Lower lobe of right lung (tissue), 2 donors: ENCODE measurements at places on chromosomes 2 and 18. TPM values are rescaled to one million over a fixed set of nuclear protein-coding genes. Genes with fewer than 3 reads are reported as not detected.

TXNDC2 gene
- 0.12 TPM for total RNA-seq

LCT gene
- not detected for total RNA-seq

C2orf78 gene
- not detected for total RNA-seq

UGT1A3 gene
- total RNA-seq = not detected

CROCC2 gene
- 3.4 TPM for total RNA-seq

ACTG2 gene
- 22.2 TPM for total RNA-seq

ABHD3 gene
- 32.0 TPM for total RNA-seq

CRYGA gene
- total RNA-seq = not detected

PROC gene
- not detected for total RNA-seq

CBLN2 gene
- total RNA-seq = not detected

NR4A2 gene
- 4.0 TPM for total RNA-seq

DNAJC27 gene
- 5.0 TPM for total RNA-seq

IL18RAP gene
- total RNA-seq = 6.8 TPM

NETO1 gene
- total RNA-seq = not detected

IL36G gene
- total RNA-seq = not detected

COL6A3 gene
- total RNA-seq = 114 TPM

ATP5MC3 gene
- 133 TPM for total RNA-seq

- DNase-seq = peak; percentile 54
- H3K4me1 ChIP-seq = peaks cover 53% of the 10 kb centered on the region
- no peak overlapping the region for H3K4me3 ChIP-seq
- H3K36me3 ChIP-seq = peaks cover 100% of the 10 kb centered on the region
- peak overlapping the region; percentile 56 for H3K27ac ChIP-seq
Observed at GRCh38 chr2:217816396-217816869, 186.4 kb downstream of the TNS1 start.

GRCh38 chr18:22088996-22089640 lies 80.3 kb upstream of the GATA6 start:
- no peaks in the 10 kb centered on the region for H3K36me3 ChIP-seq
- no peak overlapping the region for H3K27ac ChIP-seq
- no peak overlapping the region for H3K4me3 ChIP-seq
- H3K27me3 ChIP-seq = no peaks in the 10 kb centered on the region

GRCh38 chr18:48922801-48923730 lies 27.7 kb downstream of the SMAD7 start:
- H3K4me1 ChIP-seq = peaks cover 96% of the 10 kb centered on the region
- peak; percentile 77 for DNase-seq
- H3K27ac ChIP-seq = peak overlapping the region; percentile 83

GRCh38 chr2:52107124-52107523 lies 1075.2 kb upstream of the NRXN1 start:
- H3K4me1 ChIP-seq = no peaks in the 10 kb centered on the region
- H3K4me3 ChIP-seq = no peak overlapping the region

DNA sequence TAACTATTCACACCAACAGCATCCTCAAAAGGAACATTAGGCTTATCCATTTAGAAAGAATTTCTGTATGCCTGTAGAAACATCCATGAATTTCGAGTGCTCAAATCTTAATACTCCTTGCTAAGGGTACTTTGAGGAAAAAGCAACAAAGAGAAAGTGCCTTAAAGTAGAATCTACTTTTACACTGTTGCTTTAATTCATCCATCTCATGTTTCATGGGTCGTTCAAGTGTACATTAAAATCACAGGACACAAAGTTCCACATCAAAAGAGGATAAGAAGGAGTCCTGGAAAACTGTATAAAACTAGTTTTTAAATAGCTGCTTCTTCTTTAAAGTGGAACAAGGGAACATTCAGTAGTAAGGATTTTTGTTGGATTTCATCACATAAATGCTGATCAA lies 54.5 kb downstream of the LRP1B start:
- H3K4me1 ChIP-seq = no peaks in the 10 kb centered on the region

DNA sequence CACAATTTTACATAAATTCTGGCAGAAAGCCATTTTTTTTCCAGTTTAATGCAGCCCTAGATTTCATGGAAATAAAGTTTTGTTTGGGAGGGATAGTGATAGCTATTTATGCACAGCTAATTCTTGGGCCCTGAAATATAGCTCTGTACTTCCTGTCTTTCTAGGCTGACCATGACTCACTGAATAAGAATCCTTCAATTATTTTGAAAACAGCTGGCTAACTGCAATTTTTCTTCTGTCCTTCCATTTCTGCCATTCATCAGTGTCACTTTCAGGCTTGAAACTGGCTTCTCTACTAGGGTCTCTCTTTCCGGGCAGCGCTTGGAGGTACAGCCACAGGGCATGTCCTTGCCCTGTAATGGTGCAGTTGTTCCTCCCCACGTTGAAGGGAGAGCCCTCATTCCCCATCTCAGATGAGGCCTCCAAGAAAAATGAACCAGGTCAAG lies 97.1 kb upstream of the TMEM178A start:
- no peak overlapping the region for H3K27ac ChIP-seq
- H3K36me3 ChIP-seq = no peaks in the 10 kb centered on the region
- no peak overlapping the region for H3K4me3 ChIP-seq

GRCh38 chr2:46576875-46577274 lies 97.5 kb downstream of the TMEM247 start:
- peaks cover 17% of the 10 kb centered on the region for H3K4me1 ChIP-seq
- H3K4me3 ChIP-seq = no peak overlapping the region
- no peak for DNase-seq
- no peaks in the 10 kb centered on the region for H3K27me3 ChIP-seq
- no peak overlapping the region for H3K27ac ChIP-seq

DNA sequence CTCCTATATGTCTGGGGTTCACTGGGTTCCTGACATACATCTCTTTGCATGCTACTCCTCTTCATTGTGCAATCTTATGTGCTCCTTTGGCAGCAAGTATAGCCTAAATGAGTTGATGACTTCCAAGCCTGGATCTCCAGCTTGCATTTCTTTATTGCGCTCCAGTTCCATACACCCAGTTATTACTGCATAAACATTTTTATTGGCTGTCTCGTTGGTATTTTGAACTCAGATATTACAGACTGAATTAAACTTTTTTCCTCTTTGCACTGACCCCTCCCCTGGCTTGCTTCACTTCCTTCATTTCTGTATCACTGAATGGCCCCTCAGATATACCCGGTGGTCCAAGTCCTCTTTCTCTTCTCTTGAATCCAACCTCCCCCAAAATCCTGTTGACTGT lies 219.2 kb downstream of the MC4R start:
- H3K27me3 ChIP-seq = no peaks in the 10 kb centered on the region
- DNase-seq = no peak
- no peak overlapping the region for H3K4me3 ChIP-seq
- H3K27ac ChIP-seq = no peak overlapping the region

DNA sequence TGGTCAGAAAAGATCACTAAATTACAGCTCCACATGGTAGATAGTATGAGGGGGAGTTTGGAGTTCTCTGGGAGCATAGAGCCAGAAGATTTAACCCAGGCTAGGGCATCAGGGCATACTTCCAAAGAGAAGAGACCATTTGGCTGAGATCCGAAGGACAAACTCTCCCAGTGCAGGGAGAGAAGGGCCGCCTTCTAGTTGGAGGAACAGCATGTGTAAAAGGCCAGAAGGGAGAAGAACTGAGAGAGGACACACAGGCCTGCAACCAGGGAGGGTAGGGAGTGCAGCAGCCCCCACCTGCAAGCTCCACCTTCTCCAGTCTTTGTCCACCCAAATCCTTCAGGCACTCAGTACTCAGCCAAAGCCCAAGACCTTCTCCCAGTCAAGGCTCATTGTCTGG lies 182.0 kb downstream of the GFPT1 start:
- H3K27ac ChIP-seq = no peak overlapping the region
- no peaks in the 10 kb centered on the region for H3K27me3 ChIP-seq
- H3K36me3 ChIP-seq = no peaks in the 10 kb centered on the region
- no peak for DNase-seq
- H3K4me1 ChIP-seq = peaks cover 9% of the 10 kb centered on the region
- no peak overlapping the region for H3K4me3 ChIP-seq

GRCh38 chr18:23890589-23890988 lies 124.0 kb upstream of the TTC39C start:
- H3K4me3 ChIP-seq = no peak overlapping the region
- no peak overlapping the region for H3K27ac ChIP-seq
- peaks cover 5% of the 10 kb centered on the region for H3K36me3 ChIP-seq
- H3K27me3 ChIP-seq = no peaks in the 10 kb centered on the region

- H3K27me3 ChIP-seq = no peaks in the 10 kb centered on the region
- peak overlapping the region; percentile 95 for H3K27ac ChIP-seq
- peaks cover 21% of the 10 kb centered on the region for H3K4me1 ChIP-seq
- H3K36me3 ChIP-seq = peaks cover 5% of the 10 kb centered on the region
- peak overlapping the region; percentile 92 for H3K4me3 ChIP-seq
Observed at GRCh38 chr18:9475643-9476591, 604 bp downstream of the RALBP1 start.

GRCh38 chr2:184685999-184686841 lies 87.9 kb downstream of the ZNF804A start:
- no peaks in the 10 kb centered on the region for H3K4me1 ChIP-seq
- H3K27me3 ChIP-seq = no peaks in the 10 kb centered on the region
- H3K36me3 ChIP-seq = no peaks in the 10 kb centered on the region
- H3K27ac ChIP-seq = no peak overlapping the region
- H3K4me3 ChIP-seq = no peak overlapping the region

GRCh38 chr2:212912445-212913103 lies 238.8 kb downstream of the IKZF2 start:
- H3K27ac ChIP-seq = no peak overlapping the region
- no peaks in the 10 kb centered on the region for H3K27me3 ChIP-seq
- no peak for DNase-seq

DNA sequence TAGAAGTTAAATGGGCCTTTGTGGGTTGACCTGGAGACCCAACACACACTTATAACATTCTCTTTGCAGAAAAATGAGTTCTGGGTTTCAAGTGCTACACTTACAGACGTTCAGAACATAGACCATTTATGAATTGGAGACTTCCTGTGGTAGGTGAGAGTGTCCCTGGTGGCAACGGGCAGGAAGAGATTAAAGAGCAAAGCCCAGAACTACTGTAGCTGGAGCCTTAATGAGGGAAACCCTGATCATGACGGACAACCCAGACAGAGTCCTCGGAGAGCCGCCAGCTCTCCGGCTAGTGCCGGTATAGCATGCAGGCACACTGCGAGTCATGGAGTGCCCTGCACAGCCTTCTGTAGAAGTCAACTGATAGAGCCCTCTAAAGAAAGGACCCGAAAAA lies 44.5 kb upstream of the RMDN2 start:
- no peak for DNase-seq
- H3K27me3 ChIP-seq = no peaks in the 10 kb centered on the region
- no peak overlapping the region for H3K27ac ChIP-seq
- no peaks in the 10 kb centered on the region for H3K4me1 ChIP-seq

- no peak for DNase-seq
- H3K27ac ChIP-seq = no peak overlapping the region
- no peaks in the 10 kb centered on the region for H3K36me3 ChIP-seq
- H3K27me3 ChIP-seq = no peaks in the 10 kb centered on the region
- no peaks in the 10 kb centered on the region for H3K4me1 ChIP-seq
- no peak overlapping the region for H3K4me3 ChIP-seq
Observed at GRCh38 chr2:46430992-46431391, 48.4 kb upstream of the TMEM247 start.

GRCh38 chr2:219511547-219512325 lies 2.5 kb upstream of the ASIC4 start:
- H3K4me3 ChIP-seq = no peak overlapping the region
- DNase-seq = no peak
- peaks cover 16% of the 10 kb centered on the region for H3K4me1 ChIP-seq
- no peak overlapping the region for H3K27ac ChIP-seq

DNA sequence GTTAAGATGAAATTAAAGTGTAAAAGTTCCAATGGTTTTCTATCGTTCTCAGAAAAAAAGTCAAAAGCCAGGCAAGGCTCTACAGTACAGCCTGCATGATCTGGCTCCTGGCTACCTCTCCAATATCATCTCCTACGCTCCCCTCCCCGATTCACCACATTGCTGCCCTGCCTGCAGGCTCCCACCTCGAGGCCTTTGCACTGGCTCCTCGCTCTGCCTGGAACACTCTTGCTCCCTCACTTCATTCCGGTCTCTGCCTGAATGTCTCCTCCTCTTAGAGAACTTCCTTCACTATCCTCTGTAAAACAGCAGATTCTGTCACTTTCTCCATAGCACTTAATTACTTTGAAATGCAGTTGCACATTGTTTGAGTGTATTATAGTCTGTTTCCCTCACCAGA lies 72.5 kb downstream of the KLF7 start:
- no peak overlapping the region for H3K4me3 ChIP-seq
- DNase-seq = no peak
- no peaks in the 10 kb centered on the region for H3K36me3 ChIP-seq
- H3K4me1 ChIP-seq = peaks cover 52% of the 10 kb centered on the region

GRCh38 chr2:26934335-26934724 lies 36.1 kb upstream of the MAPRE3 start:
- no peaks in the 10 kb centered on the region for H3K4me1 ChIP-seq
- H3K27ac ChIP-seq = no peak overlapping the region
- H3K4me3 ChIP-seq = no peak overlapping the region
- H3K27me3 ChIP-seq = peaks cover 10% of the 10 kb centered on the region

- no peaks in the 10 kb centered on the region for H3K27me3 ChIP-seq
- H3K4me3 ChIP-seq = no peak overlapping the region
- no peak for DNase-seq
- peaks cover 26% of the 10 kb centered on the region for H3K36me3 ChIP-seq
- H3K27ac ChIP-seq = no peak overlapping the region
- H3K4me1 ChIP-seq = peaks cover 36% of the 10 kb centered on the region
Observed at GRCh38 chr2:233389601-233390125, 35.4 kb downstream of the DGKD start.

- DNase-seq = peak; percentile 53
- peaks cover 29% of the 10 kb centered on the region for H3K27me3 ChIP-seq
- H3K27ac ChIP-seq = peak overlapping the region; percentile 75
- H3K4me1 ChIP-seq = peaks cover 32% of the 10 kb centered on the region
- H3K4me3 ChIP-seq = peak overlapping the region; percentile 65
Observed at GRCh38 chr2:222424729-222425671, 657 bp downstream of the SGPP2 start.

DNA sequence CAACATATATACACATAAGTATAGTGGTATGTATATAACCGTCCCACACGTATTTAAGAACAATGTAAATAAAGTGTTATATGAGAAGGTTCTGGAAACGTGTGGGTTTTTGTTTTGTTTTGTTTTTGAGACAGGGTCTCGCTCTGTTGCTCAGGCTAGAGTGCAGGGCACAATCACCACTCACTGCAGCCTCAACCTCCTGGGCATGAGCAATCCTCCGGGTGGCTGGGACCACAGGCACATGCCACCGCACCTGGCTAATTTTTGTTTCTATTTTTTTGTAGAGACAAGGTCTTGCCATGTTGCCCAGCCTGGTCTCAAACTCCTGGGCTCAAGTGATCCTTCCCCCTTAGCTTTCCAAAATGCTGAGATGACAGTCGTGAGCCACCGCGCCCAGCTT lies 6.2 kb downstream of the ADAM17 start:
- H3K27ac ChIP-seq = no peak overlapping the region
- no peak overlapping the region for H3K4me3 ChIP-seq
- H3K4me1 ChIP-seq = peaks cover 88% of the 10 kb centered on the region
- H3K27me3 ChIP-seq = no peaks in the 10 kb centered on the region
- no peaks in the 10 kb centered on the region for H3K36me3 ChIP-seq

- H3K4me3 ChIP-seq = no peak overlapping the region
- H3K27ac ChIP-seq = no peak overlapping the region
- no peaks in the 10 kb centered on the region for H3K36me3 ChIP-seq
- H3K27me3 ChIP-seq = no peaks in the 10 kb centered on the region
- no peak for DNase-seq
Observed at GRCh38 chr18:59646963-59647307, 50.3 kb downstream of the CCBE1 start.
